ENCODE measurements at places on chromosomes 7 and 10.

GRCh38 chr7:80482950-80483349 is 28.9 kb downstream of the GNAT3 start:
- DNase-seq: no peak

DNA sequence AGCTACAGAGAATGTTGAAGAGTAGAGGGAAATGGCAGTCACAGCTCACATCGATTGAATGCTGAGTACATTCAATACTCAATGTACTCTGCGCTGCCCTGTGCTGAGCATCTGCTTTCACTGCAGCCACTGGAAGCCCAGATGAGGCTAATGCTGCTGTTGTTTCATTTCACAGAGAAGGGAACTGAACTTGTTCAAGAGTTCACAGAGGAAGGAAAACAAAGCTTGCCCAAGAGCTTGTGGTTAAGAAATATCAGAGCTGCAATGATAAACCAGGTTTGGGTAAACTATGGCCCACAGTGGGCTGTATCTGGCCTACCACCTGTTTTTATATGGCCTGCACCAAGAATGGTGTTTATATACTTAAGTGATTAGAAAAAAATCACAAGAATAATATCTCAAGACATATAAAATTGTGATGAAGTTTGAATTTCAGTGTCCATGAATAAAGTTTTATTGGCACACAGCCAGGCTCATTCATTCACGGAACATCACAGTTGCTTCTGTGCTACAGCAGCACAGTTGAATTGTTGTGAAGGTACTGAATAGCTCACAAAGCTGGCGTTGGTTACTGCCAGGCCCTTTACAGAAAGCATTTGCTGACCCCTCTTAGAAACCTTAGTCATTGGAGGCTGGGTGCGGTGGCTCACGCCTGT is 64.1 kb downstream of the CFAP58 start:
- no peak for DNase-seq

DNA sequence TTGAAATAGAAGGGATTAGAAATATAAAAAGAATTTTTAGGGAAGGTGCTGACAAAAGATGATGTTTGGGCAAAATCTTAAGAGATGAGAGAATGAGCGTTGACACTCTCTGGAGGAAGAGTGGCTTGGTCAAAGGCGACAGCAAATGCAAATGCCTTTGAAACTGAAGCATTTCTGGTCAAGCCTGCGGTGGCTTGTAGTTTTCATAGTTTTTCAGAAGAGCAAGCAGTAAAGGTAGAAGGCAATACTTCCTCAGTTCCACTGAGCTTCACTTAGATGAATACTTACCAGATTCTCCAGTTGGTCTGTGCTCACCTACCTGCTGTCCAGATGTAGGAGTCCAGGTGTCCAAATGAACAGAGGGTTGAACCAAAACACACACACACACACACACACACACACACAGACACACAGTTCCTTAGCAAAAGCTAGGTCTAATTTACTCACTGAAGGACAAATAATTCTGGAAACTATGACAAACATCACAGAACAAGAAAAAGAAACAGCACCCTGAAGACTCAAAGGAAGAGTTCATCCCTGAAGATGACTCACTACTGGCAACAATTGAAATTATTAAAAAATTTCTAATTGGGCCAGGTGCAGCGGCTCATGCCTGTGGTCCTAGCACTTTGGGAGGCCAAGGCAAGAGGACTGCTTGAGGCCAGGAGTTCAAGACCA is 12.1 kb upstream of the STK17A start:
- DNase-seq: no peak

DNA sequence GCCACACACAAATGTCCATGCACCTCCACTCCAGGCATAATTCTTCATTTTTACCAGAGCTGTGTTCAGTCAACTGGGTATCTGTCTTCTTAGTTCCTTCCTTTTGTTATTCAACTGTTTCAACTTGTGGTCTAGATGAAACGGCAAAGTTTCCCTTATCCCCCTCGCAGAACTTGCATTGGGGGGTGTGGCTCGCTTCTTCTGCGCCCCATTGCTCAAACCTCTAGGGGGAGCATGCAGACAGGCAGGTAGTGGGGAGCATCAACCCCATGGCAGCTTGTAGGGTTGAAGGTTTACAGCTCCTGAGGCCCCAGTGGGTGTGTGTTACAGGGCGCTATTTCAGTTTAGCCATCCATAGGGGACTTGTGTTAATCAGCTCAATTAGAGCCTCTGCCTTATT is 38.3 kb upstream of the COBL start:
- no peak for DNase-seq

- DNase-seq: no peak
Observed at GRCh38 chr10:7085147-7085912, 325.5 kb downstream of the SFMBT2 start.

All from NCI-H1436 (cell line).